ENCODE measurements at places on chromosomes 2 and 18.
A peak's percentile ranks its signal among the peaks of the same experiment; 100 is the strongest.

- DNase-seq = no peak
Observed at GRCh38 chr2:203972066-203972465, 35.5 kb downstream of the ICOS start.

DNA sequence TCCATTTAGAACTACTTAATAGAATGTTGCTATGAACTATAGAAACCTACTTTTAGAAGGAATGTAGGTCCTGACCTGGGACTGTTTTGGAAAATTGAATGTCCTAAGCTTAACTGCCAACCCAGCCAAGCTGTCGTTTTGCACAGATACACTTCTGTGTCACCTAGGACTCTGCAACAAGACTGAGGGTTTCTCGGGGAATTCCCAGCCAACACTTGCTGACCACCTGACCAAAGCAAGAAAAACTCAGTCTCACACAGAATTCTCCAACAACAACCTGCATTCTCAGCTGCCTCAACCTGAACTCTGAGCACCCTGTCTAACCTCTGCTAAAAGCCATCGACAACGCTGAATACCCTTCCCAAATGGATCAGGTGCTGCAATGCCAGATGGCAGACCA is 128.2 kb downstream of the SS18 start:
- DNase-seq = no peak

DNA sequence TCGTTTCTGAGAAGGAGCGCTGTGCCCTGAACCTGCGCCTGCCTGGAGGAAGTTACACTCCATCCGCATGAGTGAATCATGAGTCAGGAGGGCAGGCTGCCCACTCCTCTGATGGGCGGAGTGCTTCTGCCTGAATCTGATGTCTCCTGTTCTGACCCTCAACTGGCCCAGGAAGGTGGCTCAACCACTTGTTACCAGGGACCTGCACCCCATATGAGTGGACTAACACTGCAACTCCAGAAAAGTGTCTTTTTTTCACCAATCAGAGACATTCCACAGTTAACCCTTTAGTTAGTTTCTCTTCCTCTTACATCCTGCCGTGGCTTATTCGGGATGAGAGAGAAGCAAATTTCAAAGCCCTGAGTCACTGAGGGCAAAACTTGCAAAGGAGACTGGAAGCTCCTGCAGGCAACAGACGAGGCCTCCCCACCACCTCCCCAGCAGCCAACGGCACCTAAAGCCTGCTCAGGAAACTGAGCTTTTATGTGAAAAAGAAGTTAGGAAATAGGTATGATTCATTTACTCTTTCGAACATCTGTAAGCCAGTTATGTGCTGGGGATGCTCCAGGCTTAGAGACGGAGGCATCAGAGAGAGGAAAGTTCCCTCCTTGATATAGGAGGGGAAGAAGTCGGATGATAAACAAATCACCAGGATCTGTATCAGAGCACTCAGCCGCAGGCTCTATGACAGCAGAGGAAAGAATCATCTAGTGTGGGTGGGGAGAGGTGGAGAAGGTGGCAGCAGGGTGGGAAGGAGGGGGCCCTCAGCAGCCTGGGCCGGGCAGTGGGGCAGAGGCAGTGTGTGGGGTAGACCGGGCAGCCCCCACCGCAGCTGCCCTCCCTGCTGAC is 30.9 kb downstream of the MBP start:
- DNase-seq = peak; percentile 65

- no peak for DNase-seq
Observed at GRCh38 chr18:27605107-27605834, 420.2 kb upstream of the CHST9 start.

DNA sequence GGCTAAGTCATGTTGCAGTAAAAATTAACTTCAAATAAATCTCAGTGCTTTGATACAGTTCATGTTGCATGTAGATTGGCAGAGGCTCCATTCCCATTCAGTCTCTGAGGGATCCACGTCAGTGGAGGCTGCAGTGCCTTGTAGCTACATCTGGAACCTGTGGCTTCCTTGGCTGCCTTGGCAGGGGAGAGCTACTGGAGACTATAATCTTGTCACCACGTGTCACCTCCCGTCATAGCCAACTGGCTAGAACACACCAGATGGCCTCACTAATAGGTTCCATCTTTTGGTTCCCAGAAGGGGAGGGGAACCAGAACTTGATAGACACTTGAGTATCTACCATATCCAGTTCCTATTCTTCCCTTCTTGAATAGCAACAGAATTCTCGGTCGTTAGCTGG is 28.4 kb downstream of the E2F6 start:
- DNase-seq = no peak

DNA sequence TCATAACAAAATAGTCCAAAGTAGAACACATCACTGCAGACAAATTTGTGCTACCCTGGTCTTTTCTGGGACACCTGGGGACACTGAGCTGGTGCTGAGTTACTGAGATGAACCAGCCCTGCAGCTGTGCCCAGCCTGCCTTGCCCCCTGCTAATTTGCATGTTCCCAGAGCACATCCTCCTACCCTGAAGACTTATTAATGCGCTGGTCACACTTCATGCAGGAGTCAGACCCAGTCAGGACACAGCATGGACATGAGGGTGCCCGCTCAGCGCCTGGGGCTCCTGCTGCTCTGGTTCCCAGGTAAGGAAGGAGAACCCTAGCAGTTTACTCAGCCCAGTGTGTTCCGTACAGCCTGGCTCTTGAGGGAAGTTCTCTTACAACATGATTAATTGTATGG is 1518.3 kb downstream of the RPIA start:
- no peak for DNase-seq

- no peak for DNase-seq
Observed at GRCh38 chr2:866009-866680, 84.5 kb upstream of the SNTG2 start.

Data from GM06990 (cell line).